ENCODE measurements at places on chromosomes 11 and 22.

DNA sequence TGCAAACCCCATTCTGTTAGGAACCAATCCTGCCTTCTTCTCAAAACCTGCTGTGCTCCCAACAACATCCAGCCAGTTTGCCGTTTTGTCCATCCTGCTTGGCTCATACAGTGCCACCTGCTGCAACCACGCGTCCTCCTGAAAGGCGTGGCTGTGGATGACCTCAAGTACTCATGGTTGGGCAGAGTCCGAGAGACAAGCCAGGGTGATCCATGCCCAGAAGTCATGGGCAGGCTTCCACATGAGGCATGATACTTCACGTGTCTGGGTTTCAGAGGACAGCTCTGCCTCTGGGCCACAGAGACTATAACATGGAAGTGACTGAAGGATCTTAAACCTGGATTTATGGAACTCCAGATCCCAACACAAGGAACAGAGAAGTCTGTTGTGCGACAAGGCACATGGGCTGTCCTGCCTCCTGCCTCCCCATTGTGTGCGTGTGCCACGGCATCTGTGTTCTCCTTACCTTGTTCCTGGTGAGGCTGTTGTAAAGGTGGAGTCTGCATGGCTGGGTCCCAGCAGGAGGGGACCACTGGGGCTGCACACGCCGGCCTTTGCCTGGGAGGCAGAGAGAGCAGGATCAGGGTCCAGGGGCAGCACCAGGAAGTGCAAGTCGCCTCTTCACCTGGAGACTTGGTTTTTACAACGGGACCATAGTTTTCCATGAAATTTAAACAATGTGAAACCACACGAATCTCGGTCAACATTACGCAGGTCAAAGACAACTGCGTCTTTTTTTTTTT is 15.4 kb downstream of the CARS1 start:
- no peak for DNase-seq

- DNase-seq: no peak
Observed at GRCh38 chr11:83152264-83152663, 4.7 kb upstream of the PCF11 start.

DNA sequence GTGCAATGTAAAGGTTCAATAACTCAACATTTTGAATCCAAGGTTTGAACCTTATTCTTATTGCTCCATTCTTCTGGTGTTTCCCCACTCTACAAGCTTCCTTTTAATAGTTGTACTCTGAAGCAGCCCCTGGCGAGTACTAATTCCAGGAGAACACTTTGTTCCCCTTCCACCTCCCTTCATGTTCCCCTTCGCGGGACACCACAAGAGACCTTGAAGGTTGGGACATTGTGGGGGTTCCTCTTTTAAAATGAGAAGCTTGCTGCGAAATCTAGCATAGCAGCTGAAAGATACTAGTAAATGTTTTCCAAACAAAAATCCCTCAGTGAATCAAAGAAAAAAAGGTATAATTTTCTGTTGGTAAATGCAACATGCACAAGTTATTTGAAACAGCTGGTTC is 626.3 kb upstream of the LRRC4C start:
- no peak for DNase-seq

DNA sequence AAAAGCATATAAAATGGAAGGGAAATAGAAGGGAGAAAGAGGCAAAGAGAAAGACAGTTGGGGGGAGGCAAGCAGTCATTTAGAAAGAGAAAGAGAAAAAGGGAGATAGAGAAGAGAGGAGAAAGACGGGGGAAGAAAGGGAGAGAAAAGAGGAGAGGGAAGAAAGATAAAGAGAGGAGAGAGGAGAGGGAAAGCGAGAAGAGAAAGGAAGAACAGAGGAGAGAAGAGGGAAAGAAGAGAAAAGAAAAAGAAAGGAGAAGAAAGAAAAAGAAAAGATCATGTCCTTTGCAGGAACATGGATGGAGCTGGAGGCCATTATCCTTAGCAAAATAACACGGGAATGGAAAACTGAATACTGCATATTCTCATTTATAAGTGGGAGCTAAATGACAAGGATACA is 247.7 kb downstream of the MIAT start:
- DNase-seq: no peak

All from ovary (tissue), 10 donors.